HT-29 (cell line): ENCODE measurements at places on chromosomes 1 and 21. TPM values are rescaled to one million over a fixed set of nuclear protein-coding genes. Genes with fewer than 3 reads are reported as not detected.
A peak's percentile ranks its signal among the peaks of the same experiment; 100 is the strongest.

LCE1F gene
- total RNA-seq = not detected in 2 replicates

SELL gene
- total RNA-seq = 2.0 TPM in 1 of 2 replicates, not detected in the other

DNA sequence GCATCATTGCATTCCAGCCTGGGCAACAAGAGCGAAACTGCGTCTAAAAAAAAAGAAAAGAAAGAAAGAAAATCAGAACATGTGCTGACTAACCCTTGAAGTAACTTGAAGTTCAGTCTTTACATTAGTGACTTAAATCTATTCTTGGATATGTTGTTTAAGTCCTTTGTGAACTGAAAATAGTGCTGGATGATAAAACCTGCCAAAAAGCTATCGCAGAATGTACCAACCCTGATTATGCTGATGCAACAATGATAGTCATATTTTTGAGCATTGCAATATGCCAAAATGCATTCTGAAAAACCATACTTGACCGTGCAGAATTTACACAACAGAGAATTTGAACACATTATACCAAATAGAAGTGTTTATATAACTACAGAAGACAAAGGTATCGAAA lies 30.7 kb downstream of the SHISAL2A start:
- DNase-seq = no peak

- no peak for DNase-seq
These were observed 911.1 kb downstream of the KCNT2 start for GRCh38 chr1:195697130-195697529.

DNA sequence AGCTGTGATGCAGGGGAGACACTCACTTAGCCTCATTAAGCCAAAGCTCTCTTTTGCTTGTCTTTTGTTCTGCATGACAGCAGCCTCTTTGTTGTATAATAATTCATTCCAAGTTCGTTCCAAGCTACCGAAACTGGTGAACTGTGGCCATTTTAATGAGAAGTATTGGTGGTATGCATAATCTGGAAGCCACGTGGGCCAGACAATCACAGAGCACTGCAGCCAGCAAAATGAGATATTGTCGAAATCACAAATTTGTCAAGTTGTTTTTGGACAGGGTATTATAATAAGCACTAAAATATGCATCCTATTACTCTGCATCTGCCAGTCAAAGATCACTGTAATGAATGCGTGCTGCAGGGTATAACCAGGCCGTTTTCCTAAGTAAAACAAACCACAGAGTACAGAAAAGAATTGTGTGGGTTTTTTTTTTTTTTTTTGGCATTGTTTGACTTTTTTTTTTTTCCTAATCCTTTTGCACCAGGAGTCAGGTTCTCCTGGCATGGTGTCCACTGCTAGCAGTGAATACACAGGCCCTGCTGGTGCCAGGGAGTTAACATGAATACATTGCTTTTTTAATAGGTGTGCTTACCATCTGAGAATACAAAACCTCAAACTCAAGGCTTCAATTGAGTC lies 423.9 kb downstream of the PTBP2 start:
- DNase-seq = no peak

- DNase-seq = no peak
These were observed 33.5 kb downstream of the XKR8 start for GRCh38 chr1:27993241-27993640.

DNA sequence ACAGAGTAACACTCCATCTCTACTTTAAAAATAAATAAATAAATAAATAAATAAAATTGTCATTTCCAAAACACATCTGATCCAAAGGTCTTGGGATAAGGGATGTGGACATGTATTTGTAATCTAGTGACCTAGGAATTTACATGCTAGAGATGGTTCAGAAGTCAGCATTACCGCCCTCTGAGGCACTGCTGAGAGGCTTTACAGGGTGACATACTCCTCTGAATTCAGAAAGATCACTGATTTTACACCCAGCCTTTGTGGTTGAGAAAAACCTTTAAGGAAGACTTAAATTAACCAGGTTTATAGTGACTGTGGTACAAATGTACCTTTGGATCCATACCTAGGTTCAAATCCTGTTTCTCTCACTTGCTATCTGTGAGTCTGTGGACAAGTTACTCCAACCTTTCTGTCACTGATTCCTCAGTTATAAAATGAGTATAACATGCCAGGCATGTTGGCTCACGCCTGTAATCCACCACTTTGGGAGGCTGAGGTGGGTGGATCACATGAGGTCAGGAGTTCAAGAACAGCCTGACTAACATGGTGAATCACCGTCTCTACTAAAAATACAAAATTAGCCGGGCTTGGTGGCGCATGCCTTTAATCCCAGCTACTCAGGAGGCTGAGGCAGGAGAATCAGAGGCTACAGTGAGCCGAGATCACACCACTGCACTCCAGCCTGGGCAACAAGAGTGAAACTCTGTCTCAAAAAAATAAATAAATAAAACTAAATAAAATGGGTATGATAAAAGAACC lies 20.1 kb downstream of the OSBPL9 start:
- peak; percentile 34 for DNase-seq
